ENCODE measurements at places on chromosomes 7 and 10. TPM values are rescaled to one million over a fixed set of nuclear protein-coding genes. Genes with fewer than 3 reads are reported as not detected.

HYAL4 gene
- total RNA-seq: not detected

AKR1D1 gene
- not detected for total RNA-seq

PUS7 gene
- total RNA-seq: 6.0 TPM

CPA5 gene
- total RNA-seq: 11.5 TPM

HTR5A gene
- total RNA-seq: not detected

LRRC18 gene
- not detected for total RNA-seq

TMEM254 gene
- 8.1 TPM for total RNA-seq

CCDC3 gene
- not detected for total RNA-seq

UPK3B gene
- 1.8 TPM for total RNA-seq

CYP26C1 gene
- total RNA-seq: 0.20 TPM

IFRD1 gene
- total RNA-seq: 276 TPM

ADRA2A gene
- total RNA-seq: not detected

TEX36 gene
- total RNA-seq: not detected
